ENCODE measurements at places on chromosomes 3 and 15.

GRCh38 chr15:20348900-20349773 lies 192.5 kb downstream of the GOLGA6L6 start:
- no peak for DNase-seq

GRCh38 chr3:178325330-178325729 lies 210.9 kb upstream of the KCNMB2 start:
- DNase-seq = peak; percentile 65

DNA sequence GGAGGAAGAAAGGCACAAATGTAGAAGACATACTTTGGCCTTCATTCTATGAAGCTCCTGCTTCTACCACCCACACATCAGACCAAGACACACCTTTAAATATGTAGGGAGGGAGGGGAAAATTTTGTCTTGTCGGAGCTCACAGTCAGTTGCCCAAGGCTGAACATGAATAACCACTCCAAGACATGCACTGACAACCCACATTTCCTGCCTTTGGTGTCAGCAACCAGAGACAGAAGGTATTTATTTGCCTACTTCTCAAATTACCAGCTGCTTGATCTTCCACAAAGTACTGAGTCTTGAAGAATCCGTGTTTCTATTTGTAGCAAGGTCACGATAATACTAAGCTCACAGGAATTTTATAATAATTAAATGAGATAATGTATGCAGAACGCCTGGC lies 169.7 kb downstream of the KCNMB2 start:
- DNase-seq = peak; percentile 68

GRCh38 chr3:123831420-123831819 lies 52.7 kb downstream of the MYLK start:
- no peak for DNase-seq

DNA sequence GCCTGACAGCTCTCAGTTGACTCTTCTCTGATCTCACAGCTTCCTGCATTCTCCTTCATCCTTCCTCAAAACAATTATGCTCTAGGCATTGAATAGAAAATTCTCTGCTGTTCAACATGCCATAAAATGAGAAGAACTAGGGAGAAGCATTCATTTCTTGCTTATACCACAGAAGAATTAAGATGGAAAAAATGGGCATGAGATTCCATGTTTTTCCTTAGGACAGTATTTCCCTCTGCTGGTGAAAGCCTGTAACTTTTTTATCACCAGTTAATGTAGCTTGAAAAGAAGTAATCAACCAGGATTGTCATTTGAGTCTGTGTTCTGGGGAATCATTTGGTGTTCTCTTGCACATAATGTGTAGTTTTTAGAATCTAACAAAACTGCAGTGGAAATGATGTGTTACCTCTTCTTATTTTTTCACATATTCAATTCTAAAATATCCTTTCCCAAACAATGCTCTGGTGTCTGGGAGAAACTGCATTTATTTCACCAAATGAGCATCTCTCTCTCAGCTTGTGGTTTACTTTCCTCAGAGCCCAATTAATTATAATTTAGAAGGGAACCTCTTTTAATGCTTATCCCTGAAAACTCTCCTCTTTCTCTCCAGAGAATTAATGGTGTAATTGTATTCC lies 92.8 kb upstream of the DCBLD2 start:
- DNase-seq = peak; percentile 72

- no peak for DNase-seq
Measured at GRCh38 chr3:15404767-15405166, 22.6 kb downstream of the METTL6 start.

Data from fibroblast of skin of scalp (primary cell).